ENCODE measurements at places on chromosomes 3 and 15.
A peak's percentile ranks its signal among the peaks of the same experiment; 100 is the strongest.

- no peak for DNase-seq
Measured at GRCh38 chr15:48645558-48646330, at the start of gene FBN1. Gene FBN1 (minus strand): TSS chr15:48645709. CDS start chr15:48644769, 940 bp downstream.

GRCh38 chr3:162555761-162556160, 1059.2 kb downstream of the OTOL1 start:
- DNase-seq, result no peak

DNA sequence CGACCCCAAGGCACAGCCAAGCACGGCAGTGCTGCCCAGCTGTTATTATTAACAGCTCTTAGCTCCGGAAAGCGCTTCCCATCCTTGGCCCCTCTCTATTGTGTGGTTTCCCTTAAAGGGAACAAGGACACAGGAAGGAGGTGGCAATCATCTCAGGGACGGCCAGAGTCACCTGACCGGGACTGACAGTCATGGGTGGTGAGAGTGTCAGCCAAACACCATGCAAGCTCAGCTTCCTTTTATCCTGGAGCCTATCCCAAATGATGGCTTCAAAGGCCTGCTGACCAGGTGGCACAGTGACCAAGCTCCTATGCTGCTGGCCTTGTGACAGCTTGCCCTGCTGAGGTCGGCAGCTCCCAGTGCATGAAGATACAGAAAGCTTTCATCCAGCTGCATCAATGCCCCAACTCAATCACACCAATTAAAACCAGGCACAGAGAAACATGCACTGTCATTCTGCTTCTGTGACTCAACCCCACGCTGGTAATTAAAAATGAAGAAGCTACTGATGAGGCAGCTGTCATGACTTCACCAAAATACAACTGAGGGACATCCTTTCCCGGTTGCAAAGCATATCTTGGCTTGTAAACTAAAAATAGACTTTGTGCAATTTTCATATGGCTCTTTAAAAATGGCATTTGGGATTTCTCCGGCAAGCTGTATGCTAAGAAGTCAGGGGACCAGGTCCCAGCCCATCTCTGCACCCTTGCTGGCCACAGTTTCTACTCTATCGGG, 34.0 kb downstream of the PCSK6 start:
- no peak for DNase-seq

- no peak for DNase-seq
Measured at GRCh38 chr3:23232854-23233253, 29.7 kb downstream of the UBE2E2 start.

- DNase-seq, result no peak
Measured at GRCh38 chr3:127714866-127715265, 42.1 kb downstream of the ABTB1 start.

GRCh38 chr15:86018679-86019078, 61.0 kb upstream of the AGBL1 start:
- DNase-seq, result no peak

GRCh38 chr15:76158226-76158625, 98.4 kb downstream of the TMEM266 start:
- DNase-seq, result no peak

- DNase-seq, result no peak
Measured at GRCh38 chr15:89654847-89655805, at the start of gene KIF7. Gene KIF7 (minus strand): TSS chr15:89655467. CDS start chr15:89652930, 2,537 bp downstream.

DNA sequence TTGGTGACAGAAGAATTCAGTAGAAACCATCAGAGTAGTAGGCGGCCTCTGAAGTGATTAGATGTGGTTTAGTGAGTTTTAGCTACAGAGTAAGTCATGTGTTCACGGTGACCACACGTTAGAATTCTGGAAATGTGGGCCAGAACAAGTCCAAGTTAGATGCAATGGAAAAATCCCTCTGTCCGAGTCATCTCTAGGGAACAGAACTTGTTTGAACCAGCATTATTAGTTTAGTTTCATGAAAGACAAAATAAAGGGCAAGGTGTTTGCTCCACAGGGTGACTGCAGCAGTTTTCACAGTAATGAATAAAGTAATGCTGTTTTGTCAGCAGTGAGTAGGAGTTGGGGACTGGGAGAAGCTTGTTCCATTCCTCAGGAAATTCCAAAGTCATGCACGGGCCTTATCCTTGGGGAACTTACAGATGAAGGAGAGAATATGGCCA, 100.2 kb downstream of the CGNL1 start:
- no peak for DNase-seq

DNA sequence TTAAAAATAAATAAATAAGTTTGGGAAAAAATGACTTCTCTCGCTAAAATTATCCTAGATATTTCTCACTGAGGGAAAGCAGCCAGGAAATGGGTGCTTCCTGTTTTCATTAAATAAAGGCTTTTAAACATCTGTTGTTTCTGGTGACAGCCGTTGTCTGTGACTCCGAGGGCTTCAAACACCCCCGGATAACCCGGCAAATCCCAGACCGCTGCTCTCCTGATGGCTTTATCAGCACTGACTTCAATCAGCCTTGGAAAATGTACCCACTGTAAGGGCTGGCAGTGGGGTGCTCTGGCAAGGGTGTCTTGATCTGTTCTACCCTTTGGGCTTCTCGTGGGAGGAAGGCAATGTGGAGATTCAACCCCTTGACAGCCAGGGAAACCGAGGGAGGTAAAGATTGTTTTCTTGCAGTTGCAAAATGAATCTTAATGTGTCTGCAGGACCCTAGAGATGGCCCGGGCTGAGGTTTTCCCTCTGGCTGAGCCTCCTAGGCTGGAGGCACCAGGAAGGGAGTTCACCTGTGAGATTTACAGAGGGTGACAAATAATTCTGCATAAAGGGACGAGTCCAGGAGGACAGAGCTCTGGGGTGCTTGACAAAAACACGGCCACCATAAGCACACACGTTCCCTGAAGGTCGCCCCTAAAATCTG, 33.6 kb upstream of the SEC13 start:
- DNase-seq, result no peak

DNA sequence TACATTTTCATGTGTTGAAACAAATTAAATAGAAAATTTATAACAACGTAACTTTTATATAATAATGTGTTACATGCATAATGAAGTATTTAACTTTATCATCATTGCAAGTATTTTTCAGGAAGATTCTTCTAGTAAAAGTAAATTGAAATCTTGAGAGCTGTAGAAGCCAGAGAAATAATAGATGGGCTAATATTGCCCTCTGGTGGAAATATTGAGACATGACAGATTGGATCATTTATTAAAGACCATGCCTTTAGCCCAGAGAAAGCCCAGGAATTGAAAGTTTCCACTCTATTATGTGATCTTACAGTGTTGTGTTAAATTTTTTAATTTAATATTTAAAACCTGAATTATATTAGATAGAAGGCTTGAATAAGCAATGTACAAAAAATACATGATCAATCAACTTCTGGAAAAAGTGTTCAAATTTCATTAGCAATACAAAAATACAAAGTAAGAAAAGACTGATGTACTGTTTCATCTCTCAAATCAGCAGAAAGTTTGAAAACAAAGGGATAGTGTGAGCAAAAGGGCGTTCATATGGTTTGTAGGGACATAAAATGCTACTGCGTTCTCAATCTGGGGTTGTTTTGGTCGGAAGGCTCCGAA, 52.7 kb upstream of the SPTSSB start:
- no peak for DNase-seq

GRCh38 chr15:64045774-64046420, 388 bp downstream of the DAPK2 start:
- DNase-seq, result no peak

- DNase-seq, result peak; percentile 49
Measured at GRCh38 chr3:69082805-69083204, 1.9 kb upstream of the ARL6IP5 start.

- DNase-seq, result peak; percentile 40
Measured at GRCh38 chr3:8501371-8502131, at the start of gene LMCD1. Gene LMCD1 (plus strand): TSS chr3:8501823. CDS start chr3:8501939, 116 bp downstream.

- no peak for DNase-seq
Measured at GRCh38 chr3:84042399-84043106, 916.2 kb upstream of the CADM2 start.

GRCh38 chr15:93829115-93829870, 402.1 kb upstream of the MCTP2 start:
- no peak for DNase-seq

GRCh38 chr15:62426387-62426956, 261.4 kb upstream of the C2CD4B start:
- DNase-seq, result no peak

- DNase-seq, result peak; percentile 20
Measured at GRCh38 chr3:13346481-13347389, 73.4 kb downstream of the NUP210 start.

DNA sequence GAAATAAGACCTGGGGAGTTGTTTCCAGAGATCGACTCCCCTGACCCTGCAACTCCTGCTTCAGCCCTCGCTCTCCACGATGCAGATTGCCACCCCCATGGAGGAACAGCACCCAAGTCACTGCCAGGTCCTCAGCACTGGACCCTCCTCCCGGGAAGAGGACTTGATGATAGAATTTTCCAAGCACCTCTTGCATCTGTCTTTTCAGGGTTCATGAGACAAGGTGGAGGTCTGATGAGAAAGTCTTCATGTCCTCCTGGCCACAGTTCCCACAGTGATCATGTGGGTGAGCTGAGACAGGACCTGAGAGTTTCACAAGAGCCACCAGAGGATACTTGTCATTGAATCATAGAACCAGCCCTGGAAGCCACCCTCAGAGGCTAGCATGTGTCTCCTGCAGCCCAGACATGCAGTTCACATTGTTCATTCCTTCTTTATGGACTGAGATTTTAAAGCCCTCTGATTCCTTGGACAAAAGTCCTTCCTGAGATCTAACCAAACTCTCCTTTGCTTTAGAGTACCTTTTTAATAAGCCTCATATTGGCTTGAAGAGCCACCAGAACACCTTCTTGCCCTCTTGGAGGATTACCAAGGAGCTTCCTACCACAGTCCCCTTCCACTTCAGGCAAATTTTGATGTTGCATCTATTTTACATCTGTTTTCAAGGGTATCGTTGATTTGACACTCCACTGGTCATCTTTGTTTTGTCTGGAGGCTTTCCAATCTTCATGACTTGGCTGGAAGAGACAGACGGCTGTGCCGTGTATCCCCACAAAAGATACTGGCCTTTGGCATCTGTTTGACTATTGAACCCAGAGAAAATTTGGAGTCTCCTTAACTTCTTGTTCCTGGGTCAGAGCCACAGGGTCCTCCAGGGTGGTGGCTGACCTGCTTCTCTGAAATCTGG, 224.8 kb upstream of the BHLHE40 start:
- no peak for DNase-seq

GRCh38 chr15:81865850-81866537, 179.8 kb downstream of the MEX3B start:
- DNase-seq, result no peak

DNA sequence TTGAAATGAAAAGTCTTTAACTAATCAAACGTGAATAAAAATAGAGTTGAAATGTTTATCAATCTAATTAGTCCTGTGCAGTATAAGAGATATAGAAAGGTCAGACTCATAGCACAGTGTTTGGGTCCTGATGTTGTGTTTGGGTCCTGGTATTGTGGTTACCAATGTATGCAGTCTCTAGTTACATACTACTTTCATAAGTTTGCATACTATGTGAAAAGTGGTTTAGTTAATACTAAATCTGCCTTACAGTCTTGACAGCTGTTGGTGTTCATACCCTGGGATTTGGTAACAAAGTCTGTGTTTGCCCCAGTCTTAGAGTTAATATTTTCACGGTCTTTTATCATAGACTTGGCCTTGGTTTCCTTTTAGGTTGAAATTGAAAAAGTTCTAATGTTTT, 41.7 kb downstream of the KIF15 start:
- no peak for DNase-seq

DNA sequence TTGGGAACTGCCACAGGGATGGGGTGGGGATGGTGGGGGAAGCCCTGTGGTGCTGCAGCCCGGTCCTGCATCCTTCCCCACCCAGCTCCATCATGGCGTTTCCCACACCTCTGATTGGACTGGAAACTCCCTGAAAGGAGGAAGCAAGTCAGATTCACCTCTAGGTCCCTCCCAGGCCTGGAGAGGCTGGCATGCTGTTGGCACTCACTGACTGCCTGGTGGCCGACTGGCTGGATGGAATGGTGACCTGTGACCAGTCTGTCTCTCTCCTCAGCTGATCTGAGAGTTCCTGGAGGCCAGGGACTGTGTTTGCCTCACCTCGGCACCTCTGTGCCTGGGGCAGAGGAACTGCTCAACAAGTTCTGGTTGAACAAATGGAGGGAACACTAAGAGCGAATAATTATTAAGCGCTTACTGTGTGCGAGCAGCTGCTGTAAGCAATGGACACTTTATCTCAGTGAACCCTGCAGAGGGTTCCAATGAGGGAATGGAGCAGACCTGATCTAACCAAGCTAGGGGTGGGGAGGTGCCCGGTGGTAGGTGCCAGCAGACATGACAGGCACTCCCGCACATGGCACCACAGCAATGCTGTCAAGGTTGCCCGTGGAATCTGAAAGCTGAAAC, 3.5 kb upstream of the HHATL start:
- no peak for DNase-seq

DNA sequence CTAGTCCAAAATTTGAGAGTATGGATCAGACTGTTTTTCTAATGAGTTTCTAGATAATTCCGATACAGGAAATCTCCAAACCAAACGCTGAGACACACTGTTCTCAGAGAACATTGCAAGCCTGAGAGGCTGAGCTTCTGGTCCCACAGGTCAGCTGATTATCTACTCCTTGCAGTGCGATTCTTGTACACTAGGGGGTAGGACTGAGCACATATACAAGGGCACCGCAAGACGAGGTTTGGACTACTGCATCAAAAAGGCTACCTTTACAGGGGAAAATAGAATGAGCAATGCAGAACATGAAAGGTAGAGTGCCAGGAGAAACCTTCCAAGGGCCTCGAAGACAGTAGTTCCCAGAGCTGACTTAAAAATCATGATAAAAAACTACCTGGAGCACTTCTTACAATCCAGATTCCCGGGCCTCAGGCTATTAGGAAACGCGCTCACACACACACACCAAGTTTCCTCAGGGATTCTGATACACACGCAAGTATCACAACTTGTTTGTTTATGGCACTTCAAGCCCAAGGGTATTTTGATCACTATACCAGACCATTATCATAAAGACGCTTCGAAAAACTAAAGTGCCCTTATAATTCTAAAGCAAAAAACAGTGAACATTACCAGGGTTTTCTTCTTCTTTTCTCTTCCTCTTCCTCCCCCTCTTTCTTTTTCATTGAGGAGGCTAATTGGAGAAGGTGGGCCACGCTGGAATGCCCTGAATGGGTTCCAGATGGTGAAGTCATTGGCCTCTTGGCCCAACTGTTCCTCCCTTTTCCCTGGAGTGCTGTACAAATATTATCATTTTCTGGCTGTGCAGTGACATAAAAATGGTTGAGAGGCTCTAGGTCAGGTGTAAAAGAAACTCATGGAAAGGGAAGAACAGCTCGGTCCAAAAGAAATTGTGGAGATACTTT, 61.8 kb downstream of the SLC12A8 start:
- no peak for DNase-seq

- no peak for DNase-seq
Measured at GRCh38 chr3:184466413-184466960, 86.6 kb downstream of the CHRD start.

- DNase-seq, result no peak
Measured at GRCh38 chr3:53702776-53703530, 143.3 kb downstream of the CHDH start.

- DNase-seq, result no peak
Measured at GRCh38 chr3:152927131-152927530, 92.2 kb downstream of the P2RY1 start.

Measured in stimulated activated CD8-positive, alpha-beta memory T cell treated with anti-CD3 and anti-CD28 coated beads, Interleukin-4, amount 100 ng/mL, for 4 hours (primary cell).